ENCODE measurements at places on chromosomes 1 and 21. TPM values are rescaled to one million over a fixed set of nuclear protein-coding genes. Genes with fewer than 3 reads are reported as not detected.

The FAM72D gene
- not detected for polyA plus RNA-seq

- DNase-seq = no peak
These were observed 424.5 kb downstream of the NEGR1 start for GRCh38 chr1:71857862-71858261.

DNA sequence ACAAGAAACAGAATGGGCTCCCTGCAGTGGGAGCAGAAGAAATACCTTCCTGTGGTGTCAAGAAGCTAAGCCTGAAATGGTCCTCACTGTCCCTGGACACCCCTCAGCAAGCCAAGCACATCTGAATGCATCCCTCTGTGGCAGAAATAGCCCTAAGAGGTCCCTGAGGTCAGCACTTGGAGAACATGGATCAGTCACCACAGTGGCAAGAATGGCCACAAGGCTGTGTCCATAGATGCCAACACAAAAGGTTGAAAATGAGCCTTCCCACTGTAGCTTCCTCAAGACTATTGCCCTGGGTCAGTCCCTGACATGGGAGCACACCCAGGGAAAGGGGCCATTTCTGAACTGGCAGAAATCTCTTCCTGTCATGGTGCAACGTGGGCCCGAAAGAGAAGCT is 27.7 kb downstream of the PSMG1 start:
- DNase-seq = no peak

GRCh38 chr1:56584910-56585528 is 5.7 kb upstream of the PLPP3 start:
- DNase-seq = no peak

- DNase-seq = no peak
These were observed 56.9 kb downstream of the ODF2L start for GRCh38 chr1:86339014-86339812.

DNA sequence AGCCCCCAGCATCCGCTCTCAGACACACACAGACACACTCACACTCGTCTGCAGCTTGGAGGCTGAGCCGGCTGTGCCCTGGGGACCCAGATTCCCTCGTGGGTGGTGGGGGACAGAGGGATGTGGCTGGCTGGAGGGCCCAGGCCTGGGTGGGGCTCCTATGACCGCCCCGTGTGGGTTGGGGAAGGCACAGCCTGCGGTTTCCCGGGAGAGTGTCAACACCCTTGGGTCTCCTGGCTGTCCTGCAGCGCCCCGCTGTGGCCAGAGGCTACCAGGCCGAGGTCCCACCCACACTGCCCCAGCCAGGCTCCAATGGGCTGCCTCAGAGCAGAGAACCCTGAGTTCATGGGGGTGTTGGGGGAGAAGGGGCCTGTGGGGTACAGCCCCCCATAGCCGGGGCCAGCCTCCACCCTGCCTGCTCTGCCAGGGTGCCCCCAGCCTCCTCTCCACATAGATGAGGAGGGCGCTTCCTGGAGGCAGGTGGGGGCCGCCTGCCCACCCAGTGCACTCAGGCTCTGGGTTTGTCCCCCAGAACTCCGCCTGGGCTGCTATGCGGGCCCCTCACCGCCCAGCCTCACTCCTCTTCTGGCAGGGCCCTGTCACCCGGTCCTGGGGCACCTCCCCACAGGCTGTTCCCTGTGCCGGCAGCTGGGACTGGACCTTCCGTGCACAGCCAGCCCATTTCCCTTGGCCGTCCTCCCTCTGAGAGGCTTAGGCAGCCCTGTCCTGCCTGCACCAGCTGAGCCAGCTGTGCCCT is at the start of gene TTC34:
TSS of gene TTC34 (minus strand) at position 159 of the 757 bp plus-strand sequence. CDS start 866 bp downstream, outside the sequence.
- peak; percentile 34 for DNase-seq

DNA sequence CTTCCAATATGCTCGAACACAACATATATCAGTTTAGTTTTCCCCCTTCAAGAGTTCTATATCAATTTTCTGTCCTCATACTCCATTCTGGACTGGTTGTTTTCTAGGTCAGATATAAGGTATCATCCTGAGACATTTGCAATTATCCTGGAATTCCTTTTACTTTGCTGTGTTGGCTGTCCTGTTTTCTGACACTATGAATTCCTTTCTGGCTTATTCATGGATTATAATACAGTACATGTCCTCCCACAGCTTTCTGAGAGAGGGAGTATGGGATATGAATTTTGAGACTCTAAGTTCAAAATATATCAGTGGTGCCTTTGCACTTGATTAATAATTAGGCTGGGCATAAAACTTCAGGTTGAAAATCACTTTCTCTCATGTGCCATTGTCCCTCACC is 11.9 kb downstream of the PHTF1 start:
- DNase-seq = no peak

Measured in naive thymus-derived CD4-positive, alpha-beta T cell (primary cell).